ENCODE measurements at places on chromosomes 3 and 15.

GRCh38 chr15:101490922-101491733, 1.6 kb upstream of the PCSK6 start:
- DNase-seq, result no peak

GRCh38 chr3:51379746-51380455, 5.2 kb upstream of the MANF start:
- DNase-seq, result no peak

DNA sequence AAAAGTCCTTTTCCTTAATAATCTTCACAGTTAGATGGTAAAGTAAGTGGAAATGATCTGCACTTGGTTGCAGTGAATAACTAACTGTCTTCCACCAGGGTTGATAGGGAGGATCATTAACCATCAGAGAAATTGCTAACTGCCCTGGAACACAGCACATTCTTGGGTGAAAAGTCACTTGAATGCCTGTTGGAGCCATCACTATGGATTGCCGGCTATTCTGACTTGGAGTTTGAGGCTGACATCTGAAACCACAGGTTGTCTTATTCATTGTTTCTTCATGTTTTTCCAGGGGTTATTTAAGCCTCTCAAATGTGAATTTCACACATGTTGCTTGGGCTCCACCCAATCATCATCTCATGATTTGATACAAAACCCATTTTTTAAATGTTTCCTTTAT, 901.4 kb downstream of the MCTP2 start:
- DNase-seq, result no peak

GRCh38 chr15:68017201-68017600, 36.9 kb upstream of the PIAS1 start:
- no peak for DNase-seq

GRCh38 chr3:87798567-87798947, 260.2 kb downstream of the CGGBP1 start:
- no peak for DNase-seq

- no peak for DNase-seq
These were observed 62.5 kb upstream of the C15orf61 start for GRCh38 chr15:67458331-67459029.

DNA sequence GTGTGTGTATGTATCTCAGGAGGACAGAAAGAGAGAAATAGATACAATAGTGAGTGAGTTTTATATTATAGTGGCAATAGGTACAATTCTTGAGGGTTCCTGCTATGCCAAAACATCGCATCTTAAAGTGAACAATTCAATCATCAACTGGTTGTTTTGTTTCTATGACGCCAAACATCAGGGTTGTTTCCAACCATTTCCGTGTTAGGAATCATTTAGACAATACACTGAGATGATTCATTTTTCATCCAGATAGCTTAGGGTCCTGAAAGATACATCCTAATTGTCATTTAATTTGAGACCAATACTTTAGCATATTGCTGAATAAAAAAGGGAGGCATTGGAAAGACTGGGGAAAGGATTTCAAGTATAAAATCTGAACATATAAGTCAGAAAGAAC, 472.2 kb downstream of the MCTP2 start:
- no peak for DNase-seq

DNA sequence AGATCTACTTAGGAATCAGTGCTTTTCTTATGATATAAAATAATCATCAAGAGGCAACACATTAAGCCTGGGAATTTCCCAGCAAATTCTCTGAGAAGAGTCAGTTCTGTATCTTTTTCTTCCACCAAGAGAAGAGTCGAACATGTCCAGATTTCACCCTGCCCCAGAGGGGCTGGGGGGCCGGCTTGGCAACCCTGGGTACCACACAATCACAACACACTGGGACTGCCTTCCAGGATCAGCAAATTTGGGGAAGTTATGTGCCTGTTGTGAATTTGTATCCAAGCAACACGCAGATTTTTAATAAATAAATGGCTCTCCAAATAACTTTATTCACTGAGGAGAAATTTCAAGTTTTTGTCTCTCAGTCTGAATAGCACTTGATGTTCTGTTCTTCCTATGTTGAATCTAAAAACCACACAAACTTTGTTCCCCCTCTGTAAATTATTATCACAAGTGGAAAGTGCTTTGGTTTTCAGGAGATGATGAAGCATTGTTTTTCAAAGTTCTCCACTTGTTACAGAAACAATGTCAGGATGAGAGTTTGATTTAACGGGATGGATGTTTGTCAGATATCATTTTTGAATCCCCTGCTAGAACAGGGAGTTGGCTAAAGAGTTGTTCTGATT, 357.2 kb downstream of the ZNF385D start:
- no peak for DNase-seq

DNA sequence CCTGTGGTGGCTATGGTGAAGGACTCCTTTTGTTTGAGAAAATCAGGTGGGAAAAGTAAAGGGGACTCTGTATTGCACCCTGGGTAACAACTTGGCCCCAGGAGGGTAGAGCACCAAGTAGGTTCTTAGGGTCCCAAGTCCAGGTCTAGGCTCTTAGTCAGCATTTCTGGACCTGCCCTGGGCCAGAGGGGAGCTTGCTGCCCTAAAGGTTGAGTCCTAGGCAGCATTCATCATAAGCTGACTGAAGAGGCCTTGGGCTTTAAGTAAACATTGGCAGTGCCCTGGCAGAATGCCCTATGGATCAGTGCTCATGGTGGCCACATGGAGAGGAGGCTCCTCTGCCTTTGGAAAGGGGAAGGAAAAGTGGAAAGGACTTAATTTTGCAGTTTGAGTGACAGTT, 268.5 kb upstream of the CTNNB1 start:
- DNase-seq, result no peak
